NCI-H2081 (cell line): ENCODE measurements at places on chromosomes 16 and 17.

DNA sequence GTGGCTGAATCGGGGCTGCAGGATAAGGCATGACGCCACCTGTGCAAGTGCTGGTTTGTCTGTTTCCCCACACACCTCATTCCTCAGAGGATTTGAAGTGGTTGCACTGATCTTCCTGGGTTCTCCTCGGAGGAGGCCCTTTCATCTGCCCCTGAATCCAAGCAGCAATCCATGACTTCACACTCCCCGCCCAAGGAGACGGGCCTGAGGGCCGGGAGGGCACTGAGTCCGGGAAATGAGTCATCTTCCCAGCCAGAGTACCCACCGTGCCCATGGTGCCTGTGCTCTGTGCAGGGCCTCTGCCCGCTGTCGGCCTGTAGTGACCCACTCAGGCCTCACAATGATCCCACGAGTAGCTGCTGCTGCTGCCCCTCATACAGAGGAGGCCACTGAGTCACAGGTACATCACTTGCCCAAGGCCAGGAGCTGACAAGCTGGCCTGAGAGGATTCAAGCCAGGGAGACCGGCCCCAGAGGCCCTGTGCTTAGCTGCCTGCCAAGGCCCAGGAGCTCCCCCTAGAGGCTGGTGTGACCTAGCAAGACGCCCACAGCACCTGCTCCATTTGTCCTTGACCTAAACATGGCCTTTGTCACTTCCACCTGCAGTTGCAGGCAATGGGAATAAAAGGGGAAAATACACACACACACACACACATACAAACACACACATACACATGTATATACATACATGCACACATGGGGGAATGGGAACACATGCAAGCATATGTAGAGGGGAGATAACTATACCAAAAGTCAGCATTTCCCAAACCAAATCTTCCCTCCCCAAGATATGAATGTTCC is 240.0 kb downstream of the C16orf95 start:
- no peak for DNase-seq

DNA sequence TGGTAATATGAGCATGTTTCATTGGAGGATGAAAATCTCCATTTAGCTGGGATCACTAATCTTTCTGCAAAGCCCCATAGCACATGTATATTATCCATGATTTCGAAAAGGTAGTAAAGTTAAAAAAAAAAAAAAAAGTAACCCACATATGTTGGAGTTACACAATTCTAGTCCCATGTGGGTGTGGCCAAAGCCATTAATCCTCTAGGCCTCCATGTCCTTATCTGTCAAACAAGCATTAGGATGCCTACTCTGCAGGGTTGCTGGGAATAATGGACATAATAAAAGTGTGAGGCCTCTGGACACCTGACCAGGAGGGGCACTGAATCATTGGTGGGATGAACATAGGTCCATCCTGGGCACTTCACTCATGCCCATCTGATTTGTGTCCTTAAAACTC is 29.2 kb upstream of the VAT1L start:
- DNase-seq, result no peak

DNA sequence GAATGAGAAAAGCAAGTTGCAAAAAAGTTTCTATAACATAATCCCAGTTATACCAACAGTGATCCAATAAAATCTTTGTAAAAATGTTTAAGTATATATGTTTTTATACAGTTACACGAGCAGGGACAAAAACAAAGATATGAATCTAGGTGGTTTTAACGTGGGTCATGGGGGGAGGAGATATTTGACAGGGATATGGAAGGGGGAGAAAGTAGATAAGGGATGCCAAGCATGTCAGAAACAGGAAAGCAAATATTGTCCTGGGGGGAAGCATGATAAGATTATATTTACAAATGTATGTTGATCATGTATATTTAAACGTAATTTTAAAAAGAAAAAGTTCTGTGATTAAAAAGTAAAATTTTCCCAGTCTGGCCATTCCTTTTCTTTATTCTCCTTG is 43.1 kb downstream of the TNRC6C start:
- no peak for DNase-seq

DNA sequence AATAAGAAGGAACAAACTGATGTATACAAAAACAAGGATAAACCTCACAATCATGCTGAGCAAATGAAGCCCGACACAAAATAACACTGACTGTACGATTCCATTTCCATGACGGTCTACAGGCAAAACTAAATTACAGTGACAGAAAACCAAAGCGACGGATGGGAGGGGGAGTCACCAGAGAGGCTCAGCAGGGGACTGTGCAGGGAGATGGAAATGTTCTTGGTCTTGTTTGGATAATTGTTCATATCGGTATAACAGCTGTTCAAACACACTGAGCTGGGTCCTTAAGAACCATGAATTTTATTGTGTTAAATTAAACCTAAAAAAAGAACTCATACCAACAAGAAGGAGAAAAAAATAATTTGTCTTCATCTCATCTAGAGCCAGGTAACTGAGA is 97.8 kb downstream of the NXN start:
- peak; percentile 48 for DNase-seq

GRCh38 chr17:8724451-8724850 is 20.2 kb downstream of the CCDC42 start:
- no peak for DNase-seq

DNA sequence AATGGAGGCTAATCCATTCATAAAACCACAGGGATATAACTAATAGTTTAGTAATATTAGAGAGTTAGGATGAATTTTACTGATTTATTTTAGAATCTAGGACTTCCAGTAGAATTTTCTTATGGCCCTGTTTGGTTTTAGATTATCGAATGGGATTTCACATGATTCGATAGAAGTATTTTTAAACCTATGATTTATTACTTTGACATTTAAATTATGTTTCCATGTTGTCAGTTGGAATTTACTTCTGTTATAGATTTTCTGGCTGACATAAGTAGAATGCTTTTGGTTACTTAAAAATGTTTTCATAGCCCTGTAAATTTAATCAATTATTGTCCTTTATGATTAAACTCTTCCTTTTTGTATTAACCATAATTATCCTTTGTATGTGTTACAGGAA is 158.8 kb downstream of the CHD9 start:
- DNase-seq, result no peak
